ENCODE measurements at places on chromosomes 4 and X. TPM values are rescaled to one million over a fixed set of nuclear protein-coding genes. Genes with fewer than 3 reads are reported as not detected.

The MAGEB10 gene
- not detected for polyA plus RNA-seq

The RNF150 gene
- 3.4 TPM for polyA plus RNA-seq

The ZFP42 gene
- 69.3 TPM for polyA plus RNA-seq

The DNAAF6 gene
- not detected for polyA plus RNA-seq

The ZDHHC15 gene
- polyA plus RNA-seq: 1.7 TPM

The SMIM10L2A gene
- 10.7 TPM for polyA plus RNA-seq

The EVC gene
- polyA plus RNA-seq: 5.1 TPM

The IBSP gene
- not detected for polyA plus RNA-seq

The TAF9B gene
- polyA plus RNA-seq: 42.8 TPM

The SGCB gene
- polyA plus RNA-seq: 5.3 TPM

The SLAIN2 gene
- polyA plus RNA-seq: 8.2 TPM

The SUPT20HL1 gene
- polyA plus RNA-seq: not detected

The ASB12 gene
- polyA plus RNA-seq: 1.7 TPM

The IL3RA gene
- 0.19 TPM for polyA plus RNA-seq

The CYSLTR1 gene
- polyA plus RNA-seq: not detected

The PHEX gene
- 0.02 TPM for polyA plus RNA-seq

The NAA15 gene
- polyA plus RNA-seq: 9.7 TPM

The POU3F4 gene
- 2.4 TPM for polyA plus RNA-seq

The KLKB1 gene
- polyA plus RNA-seq: 12.0 TPM

The CNKSR2 gene
- polyA plus RNA-seq: 12.0 TPM

The BEND2 gene
- polyA plus RNA-seq: not detected

The DUX4 gene
- not detected for polyA plus RNA-seq

The QRFPR gene
- 2.9 TPM for polyA plus RNA-seq

The XK gene
- polyA plus RNA-seq: 0.78 TPM

The PABPC1L2A gene
- polyA plus RNA-seq: 0.44 TPM

The CFAP47 gene
- not detected for polyA plus RNA-seq

The LGI2 gene
- polyA plus RNA-seq: 1.4 TPM

The CSAG3 gene
- polyA plus RNA-seq: 0.12 TPM

The CT45A3 gene
- polyA plus RNA-seq: not detected

The MUC7 gene
- polyA plus RNA-seq: not detected
